T-helper 17 cell (primary cell): ENCODE measurements at places on chromosomes 7 and 10.

- no peak for DNase-seq
Observed at GRCh38 chr7:23685731-23686130, 5.7 kb downstream of the FAM221A start.

GRCh38 chr7:96996111-96996957 is 9.0 kb upstream of the DLX6 start:
- no peak for DNase-seq

DNA sequence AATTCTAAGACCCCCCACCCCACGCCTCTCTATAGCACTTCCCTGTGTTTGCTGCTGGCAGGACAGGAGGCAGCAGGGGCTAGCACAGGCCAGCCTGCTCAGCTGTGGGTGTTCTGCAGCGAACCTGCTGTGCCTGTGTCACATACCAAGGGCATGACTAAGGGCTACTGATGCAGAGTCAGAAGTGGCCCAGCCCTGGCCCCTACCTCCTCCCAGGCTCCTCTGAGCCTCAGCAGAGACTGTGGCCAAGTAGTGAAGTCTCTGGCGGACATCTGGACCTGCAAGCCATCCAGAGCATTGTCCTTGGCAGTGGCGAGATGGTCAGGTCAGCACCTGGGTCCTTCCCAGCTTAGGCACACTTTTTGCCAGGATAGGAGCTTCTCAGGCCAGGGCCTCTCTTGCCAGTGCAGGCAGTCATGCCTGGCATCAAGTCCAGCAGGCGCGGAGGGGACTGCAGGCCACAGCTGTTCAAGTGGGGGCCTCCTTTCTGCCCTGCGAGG is 116.3 kb upstream of the RET start:
- DNase-seq = no peak

GRCh38 chr7:136389933-136390332 is 412.8 kb upstream of the MTPN start:
- DNase-seq = no peak

DNA sequence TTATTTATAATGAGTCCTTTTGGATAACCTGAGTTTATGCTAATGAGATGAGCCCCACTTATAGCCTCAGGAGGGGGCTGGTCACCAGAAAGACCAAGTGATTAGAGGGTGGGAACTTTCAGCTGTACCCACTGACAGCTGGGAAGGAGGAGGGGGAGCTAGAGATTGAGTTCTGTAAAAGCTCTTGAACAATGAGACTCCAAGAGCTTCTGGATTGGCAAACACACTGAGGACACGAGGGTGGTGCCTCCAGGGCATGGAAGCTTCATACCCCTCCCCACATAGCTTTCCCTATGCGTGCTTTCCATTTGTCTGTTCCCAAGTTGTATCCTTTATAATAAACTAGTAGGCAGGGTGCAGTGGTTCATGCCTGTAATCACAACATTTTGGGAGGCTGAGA is 20.3 kb downstream of the MRPS24 start:
- DNase-seq = no peak

GRCh38 chr7:84200859-84201258 is 6.3 kb upstream of the SEMA3A start:
- DNase-seq = no peak

- DNase-seq = no peak
Observed at GRCh38 chr7:64888561-64888900, 14.5 kb upstream of the ZNF273 start.

GRCh38 chr7:44979481-44980392 is 922 bp upstream of the MYO1G start:
- no peak for DNase-seq

- no peak for DNase-seq
Observed at GRCh38 chr10:13851906-13852305, 265.1 kb downstream of the PRPF18 start.

DNA sequence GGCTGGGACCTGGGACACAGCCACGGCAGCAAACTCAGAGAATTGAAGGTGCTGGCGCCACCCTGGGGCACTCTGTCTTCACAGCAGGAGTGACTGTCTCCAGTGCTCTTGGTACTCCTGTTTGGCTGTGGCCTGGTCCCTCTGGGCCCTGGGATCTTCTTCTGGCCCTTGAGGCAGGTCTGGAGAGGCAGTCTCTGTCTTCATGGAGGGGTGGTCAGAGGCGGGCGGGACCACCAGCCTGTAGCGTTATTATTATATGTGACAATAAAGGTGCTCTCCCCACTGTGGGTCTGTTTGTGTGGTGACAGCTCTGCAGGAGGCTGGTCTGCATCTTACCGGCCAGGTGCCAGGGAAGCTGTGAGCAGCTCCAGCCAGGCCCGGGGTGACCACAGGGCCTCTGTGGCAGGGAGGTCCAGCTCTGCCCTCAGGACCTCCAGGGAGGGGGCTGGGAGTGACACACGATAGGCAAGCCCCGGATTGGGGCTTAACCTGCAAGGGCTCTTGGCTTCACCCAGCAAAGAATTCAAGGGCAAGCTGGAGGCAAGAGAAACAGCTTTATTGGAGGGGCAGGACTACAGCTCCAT is 70.3 kb downstream of the MYL10 start:
- DNase-seq = no peak

DNA sequence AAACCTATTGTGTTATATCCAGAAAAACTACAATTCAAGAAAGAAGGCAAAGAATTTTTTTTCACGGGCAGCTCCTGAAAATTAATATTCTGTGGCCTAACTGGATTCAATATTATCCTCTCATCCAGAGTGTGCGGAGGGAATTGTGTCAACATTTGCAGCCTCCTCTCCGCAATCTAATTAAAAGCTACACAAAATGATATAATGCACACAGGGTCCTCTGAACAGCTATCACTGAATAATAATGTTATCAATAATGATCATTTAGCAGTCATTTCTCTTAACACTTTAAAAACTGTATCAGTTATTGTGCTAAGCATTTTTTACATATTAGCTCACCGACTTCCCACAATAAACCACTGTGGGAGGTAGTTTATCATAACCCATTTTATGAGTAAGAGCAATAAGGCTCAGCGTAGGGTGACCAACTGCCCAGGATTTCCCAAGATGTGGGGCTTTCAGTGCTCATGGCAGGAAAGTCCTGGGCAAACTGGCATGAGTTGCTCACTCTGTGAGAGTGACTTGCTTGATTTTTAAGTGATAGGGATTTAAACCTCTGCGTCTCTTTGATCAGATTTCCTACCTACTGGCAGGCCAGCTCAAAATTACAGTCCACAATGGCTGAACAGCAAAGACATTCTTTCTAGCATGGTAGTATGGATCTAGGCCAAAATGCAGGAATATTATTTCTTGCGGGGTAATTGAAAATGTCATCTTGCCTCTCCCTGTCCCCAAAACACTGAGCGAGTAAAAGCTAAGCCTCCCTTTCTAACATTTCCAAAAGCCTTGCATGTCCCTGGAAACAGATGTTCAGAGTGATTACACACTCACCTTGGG is 65.7 kb downstream of the AOAH start:
- no peak for DNase-seq

- DNase-seq = no peak
Observed at GRCh38 chr7:106736508-106737201, 75.7 kb upstream of the CCDC71L start.

- DNase-seq = no peak
Observed at GRCh38 chr10:75841266-75841665, 409.8 kb downstream of the LRMDA start.

- no peak for DNase-seq
Observed at GRCh38 chr10:88680958-88681357, 16.7 kb downstream of the LIPF start.

DNA sequence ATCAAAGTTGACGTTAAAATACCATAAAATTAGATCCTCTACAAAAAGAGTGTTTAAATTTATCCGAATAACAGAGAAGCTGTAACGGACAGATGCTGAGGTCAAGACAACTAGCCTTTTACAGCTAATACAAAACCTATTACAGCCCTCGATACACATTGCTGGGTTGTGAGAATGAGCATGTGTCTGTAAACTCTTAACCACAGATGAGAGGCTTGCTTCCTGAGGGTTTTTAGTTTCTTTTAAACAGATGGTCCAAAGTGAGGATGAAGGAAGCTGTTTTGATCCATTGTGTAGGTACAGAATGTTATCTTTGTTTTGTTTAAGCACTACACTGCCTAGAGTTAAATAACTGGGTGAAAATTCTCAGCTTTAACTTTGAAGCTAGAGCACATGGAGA is 578.2 kb downstream of the PARD3 start:
- no peak for DNase-seq

GRCh38 chr10:20817646-20818045 is 79.5 kb downstream of the NEBL start:
- no peak for DNase-seq

DNA sequence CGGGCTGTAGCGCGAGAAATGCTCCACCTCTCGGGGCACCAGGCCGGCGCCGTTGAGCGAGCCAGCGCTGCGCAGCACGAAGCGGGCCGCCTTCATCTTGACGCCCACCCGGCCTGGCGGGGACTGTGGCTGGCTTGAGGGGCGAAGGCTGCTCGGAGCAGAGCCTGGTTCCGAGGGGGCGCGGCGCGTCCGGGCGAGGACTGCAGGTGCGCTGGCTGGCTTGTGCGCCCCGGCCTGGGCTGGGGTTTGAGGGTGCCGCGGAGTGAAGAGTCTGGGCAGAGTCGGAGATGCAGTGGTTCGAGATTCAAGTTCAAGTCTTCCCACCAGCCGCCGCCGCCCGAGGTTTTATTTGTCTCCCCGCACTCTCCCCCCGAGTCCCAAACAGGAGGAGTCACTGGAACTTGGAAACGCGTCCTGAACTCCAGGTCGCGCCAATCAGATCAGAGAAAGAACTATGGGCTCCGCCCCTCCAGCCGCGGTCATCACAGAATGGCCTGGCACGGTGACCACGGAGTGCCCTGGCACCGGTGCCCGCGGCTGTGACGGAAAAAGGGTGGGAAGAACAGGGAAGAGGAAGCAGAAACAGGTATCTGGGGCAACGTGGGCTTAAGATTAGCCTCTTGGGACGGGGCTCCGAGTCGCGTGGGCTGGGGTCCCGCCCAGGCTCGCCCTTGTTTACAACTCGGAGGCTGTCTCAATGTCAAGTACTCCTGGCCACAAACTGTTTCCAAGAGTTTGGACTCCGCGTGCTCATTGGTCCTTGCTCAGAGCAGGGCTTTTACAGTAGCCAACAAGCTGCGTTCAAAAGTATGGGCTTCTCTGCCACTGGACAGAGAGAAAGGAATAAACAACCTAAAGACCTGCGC is at the start of gene PDK4:
Gene PDK4 (minus strand): TSS at position 319 of the 866 bp plus-strand sequence. CDS start 223 bp downstream, at position 96.
- no peak for DNase-seq

DNA sequence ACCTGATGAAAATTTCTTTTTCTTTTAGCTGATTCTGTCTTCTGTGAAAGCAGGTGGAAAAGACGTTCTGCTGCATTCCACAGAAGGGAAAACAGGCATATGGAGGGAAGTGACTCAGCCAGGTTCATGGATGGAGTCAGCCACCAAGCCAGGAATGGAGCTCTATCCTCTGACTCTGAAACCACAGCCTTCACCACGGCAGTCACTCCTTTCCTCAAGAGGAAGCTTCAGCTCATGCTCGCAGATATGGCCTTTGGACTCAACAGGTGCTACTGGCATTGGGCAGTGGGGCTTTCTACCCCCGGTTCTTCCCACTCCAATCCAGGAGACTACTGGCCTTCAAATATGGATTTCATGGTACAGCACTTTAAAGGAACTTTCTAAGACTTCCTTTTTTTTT is 11.5 kb upstream of the PLAU start:
- DNase-seq = no peak

DNA sequence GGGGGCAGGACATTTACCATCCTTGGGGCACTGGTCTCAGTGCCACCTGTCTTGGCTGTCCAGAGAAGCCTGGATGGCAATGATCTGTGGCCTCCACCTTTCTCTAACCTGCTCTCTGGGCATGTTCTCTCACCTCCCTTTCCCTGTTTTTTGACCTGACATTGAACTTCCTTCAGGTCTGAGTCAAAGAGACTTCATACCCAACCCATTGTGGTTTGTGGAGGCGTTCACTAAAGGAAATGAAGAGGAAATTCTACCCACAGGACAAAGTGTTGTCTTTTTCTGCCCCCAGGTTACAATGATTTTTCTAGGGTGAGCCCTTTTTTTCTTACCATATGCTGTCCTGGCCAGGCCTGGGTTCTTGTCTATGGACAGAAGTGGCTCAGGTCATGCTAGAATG is 76.6 kb downstream of the CYP26A1 start:
- DNase-seq = no peak

GRCh38 chr10:114131094-114131493 is 42.9 kb downstream of the CCDC186 start:
- DNase-seq = no peak

GRCh38 chr10:97687785-97688781 is 1.0 kb upstream of the AVPI1 start:
- no peak for DNase-seq

- DNase-seq = no peak
Observed at GRCh38 chr10:104678658-104679057, 37.6 kb downstream of the SORCS3 start.

DNA sequence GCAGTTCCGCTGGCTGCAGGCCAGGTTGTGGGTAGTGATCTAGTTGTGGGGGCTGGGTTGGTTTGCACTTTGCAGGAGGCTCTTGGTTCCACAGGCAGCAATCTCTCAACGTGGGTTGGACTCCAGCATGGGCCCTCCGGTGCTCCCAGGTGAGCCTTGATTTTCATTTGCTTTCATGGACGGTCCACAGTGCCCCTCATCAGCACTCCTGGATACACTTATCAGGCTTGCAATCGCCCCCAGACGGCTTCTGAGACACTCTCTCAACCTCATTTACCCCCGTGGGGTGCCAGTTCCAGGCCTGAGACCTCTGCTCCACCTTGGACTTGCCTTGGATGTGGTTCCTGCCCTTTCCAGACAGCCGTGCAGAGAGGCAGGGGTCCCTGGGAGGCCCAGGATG is 31.3 kb upstream of the ZNF273 start:
- no peak for DNase-seq

GRCh38 chr10:126215746-126216631 is 172.3 kb downstream of the ADAM12 start:
- no peak for DNase-seq

GRCh38 chr7:39428221-39428620 is 138.0 kb upstream of the YAE1 start:
- DNase-seq = no peak

GRCh38 chr10:129033340-129033739 is 433.7 kb upstream of the MGMT start:
- DNase-seq = no peak

DNA sequence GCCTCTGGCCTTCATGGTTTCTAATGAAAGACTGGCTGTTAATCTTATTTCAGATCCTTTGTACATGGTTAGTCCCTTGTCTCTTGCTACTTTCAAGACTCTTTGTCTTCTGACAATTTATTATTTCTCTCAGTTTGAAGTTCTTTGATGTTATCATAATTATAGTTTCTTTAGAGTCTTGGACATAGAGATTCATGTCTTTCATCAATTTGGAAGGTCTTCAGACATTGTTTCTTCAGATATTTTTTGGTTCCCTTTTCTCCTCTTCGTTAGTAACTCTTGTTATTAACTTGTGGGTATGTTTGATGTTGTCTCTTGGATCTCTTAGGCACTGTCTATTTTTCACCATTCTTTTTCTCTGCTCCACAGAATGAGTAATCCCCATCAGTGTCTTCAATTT is 8.7 kb downstream of the ZNF37A start:
- DNase-seq = no peak

- DNase-seq = no peak
Observed at GRCh38 chr7:135729230-135729629, 1.2 kb upstream of the SLC13A4 start.
